A673 (cell line): ENCODE measurements at places on chromosomes 11 and 22.

DNA sequence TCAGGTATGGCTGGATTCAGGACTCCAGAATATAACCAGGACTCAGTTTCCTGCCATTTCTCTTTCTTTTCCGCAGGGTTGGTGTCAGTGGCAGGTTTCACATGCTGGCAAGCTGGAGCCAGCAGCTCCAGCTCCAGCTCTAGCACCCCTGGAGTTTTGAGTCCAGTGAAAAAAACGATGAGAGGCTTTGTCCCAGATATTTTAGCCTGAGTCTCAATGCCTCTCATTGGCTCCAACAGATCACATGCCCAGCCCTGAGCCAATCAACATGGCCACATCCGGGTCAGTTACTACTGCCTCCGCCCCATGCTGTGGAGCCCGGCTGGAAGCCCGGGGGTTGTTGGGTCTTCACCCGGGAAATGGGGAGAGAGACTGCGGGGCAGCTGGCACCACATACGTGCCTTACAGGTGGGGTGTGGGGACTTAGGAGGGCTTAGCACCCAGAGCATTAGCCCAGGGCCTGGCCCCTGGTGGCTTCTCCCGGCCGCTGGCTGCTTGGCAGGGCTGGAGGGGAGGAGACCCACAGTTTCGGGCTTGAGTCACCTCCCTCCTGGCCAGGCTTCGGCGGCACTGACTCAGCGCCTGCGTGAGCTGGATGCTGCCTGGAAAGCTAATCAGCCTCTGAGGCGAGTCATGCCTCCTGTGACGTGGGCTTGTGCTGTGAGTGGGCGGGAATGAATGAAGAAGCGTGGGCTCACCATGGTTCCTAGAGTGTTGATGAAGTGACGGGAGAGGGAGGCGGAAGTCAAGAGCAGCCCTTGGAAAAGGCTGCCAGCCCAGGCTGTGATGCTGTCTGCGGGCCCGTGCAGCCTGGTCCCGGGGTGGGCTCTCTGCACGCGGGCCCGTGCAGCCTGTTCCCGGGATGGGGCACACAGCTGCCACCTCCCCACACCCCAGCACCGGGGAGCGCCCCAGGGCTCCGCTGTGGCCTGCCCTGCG is 15.3 kb upstream of the MRTFA start:
- peak; percentile 98 for DNase-seq

GRCh38 chr22:23893121-23893944 is 850 bp upstream of the MIF start:
- DNase-seq = no peak

- DNase-seq = no peak
These were observed 33.5 kb downstream of the LRRC10B start for GRCh38 chr11:61542024-61542461.

DNA sequence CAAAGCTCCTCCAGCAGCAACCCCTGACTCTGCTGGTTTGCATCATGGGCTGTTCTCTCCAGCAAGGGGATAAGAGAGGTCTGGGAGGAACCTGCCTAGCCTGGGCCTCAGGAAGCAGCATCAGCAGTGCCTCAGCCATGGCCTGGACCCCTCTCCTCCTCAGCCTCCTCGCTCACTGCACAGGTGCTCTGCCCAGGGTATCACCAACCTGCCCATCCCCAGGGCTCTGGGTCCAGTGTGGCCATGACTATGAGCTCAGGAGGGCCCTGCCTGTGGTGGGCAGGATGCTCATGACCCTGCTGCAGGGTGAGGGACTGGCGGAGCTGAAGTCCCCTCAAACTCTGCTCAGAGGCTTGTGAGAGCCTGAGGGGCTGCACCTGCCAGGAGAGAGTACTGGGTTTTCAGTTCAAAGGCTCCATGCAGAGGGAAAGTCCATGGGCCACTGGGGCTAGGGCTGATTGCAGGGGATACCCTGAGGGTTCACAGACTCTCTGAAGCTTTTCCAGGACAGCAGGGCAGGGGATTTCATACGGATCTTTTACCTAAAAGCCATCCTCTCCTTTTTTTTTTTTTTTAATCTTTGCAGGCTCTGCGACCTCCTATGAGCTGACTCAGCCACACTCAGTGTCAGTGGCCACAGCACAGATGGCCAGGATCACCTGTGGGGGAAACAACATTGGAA is 115.8 kb upstream of the IGLL5 start:
- DNase-seq = no peak

DNA sequence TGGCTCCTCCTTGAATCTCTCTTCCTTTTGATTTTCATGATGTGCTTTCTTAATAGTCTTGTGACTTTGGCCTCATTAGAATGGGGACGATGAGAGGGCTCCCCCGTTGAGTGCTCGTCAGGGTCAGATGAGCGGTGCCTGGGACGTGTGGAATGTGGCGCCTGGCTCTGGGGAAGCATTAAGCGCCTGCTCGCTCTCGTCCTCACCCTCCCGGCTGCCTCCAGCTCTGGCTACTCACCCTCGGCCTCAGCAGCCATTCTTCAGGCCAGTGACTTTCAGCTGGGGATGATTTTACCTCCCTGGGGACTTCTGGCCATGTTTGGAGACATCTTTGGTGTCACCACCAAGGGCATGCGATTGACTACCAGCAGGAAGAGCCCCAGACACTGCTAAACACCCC is 69.7 kb downstream of the RPS6KA4 start:
- DNase-seq = no peak

- no peak for DNase-seq
These were observed 48.4 kb upstream of the MRGPRX1 start for GRCh38 chr11:18987454-18988231.

DNA sequence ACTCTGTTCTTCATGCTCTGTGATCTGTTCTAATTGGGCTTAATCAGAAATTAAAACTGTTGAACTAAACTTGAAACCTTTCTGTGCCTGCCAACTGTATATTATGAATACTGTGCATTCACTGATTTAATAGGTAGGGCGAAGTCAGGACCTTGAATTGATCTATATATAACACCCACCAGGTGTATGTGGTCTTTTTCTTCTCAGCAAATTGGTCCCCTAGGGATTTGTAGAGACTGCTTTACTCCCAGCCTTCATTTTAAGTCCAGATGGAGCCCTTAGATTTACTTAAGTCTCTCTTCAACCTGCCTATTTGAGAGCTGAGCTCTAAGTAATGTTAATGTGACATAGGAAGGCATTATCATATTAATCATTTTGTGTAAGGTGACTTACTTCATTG is 257.5 kb downstream of the TMEM135 start:
- no peak for DNase-seq

GRCh38 chr22:22410121-22410520 is 98.4 kb downstream of the ZNF280B start:
- DNase-seq = no peak

DNA sequence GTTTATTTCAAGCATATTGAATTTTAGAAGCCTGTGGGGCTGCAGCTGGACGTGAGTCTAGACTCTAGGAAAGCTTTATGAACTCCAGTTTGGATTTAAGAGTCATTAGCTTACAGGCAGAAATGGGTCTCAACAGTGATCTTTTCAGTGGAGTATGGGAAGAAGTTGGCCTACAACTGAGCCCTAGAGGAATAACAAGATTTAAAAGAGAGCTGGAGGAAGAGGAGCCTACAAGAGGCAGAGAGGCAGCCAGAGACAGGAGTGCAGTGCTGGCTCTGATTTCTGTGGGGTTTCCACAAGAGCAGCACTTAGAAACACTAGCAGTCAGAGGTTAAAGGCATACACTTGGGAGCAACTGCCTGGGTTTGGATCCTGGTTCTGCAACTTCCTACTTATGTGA is 17.9 kb downstream of the APOL5 start:
- no peak for DNase-seq

- DNase-seq = no peak
These were observed 283.9 kb downstream of the BUD13 start for GRCh38 chr11:116488836-116489389.
